Tibial artery (tissue), 4 donors: ENCODE measurements at places on chromosomes 6 and 20.
A peak's percentile ranks its signal among the peaks of the same experiment; 100 is the strongest.

DNA sequence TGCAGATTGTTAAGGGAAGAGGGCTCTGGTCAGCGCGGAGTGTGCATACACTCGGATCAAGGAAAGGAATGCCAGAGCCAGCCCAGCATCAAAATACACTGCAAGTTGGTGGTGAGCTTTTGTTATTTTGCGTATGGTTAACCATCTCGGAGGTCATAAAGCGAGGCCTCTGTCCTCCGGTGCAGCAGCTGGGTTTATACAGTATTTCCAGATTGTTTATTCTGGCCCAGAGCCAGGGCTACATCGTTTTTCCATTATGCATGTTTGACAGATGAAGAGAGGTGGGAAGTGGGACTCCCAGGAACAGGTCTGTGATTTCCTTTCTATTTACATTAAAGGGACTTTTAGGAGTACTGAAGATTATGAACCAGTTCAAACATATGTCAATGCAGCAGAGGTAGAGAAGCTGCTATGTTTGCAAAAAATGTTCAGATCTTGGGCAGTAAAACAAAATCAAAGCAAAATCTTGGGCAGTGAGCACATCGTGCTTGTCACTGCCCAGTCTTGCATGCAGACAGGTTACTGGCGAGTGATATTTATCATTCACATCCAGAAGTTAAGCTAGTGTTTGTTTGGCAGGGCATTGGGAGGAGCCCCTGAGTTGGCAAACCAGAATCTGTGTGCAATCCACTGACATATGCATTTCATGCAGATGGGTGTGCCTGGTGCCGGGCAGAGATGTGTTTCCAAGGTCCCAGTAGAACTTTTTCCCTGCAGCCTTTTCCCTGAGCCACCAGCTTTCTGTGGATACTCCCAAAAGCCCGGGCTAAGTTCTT is 256.3 kb upstream of the TAB2 start:
- DNase-seq, result no peak

- DNase-seq, result no peak
Observed at GRCh38 chr20:35292504-35293285, 470 bp upstream of the FAM83C start.

- no peak for DNase-seq
Observed at GRCh38 chr6:3522561-3523260, 65.9 kb upstream of the SLC22A23 start.

- peak; percentile 89 for DNase-seq
Observed at GRCh38 chr6:139539852-139540251, 165.4 kb upstream of the CITED2 start.

DNA sequence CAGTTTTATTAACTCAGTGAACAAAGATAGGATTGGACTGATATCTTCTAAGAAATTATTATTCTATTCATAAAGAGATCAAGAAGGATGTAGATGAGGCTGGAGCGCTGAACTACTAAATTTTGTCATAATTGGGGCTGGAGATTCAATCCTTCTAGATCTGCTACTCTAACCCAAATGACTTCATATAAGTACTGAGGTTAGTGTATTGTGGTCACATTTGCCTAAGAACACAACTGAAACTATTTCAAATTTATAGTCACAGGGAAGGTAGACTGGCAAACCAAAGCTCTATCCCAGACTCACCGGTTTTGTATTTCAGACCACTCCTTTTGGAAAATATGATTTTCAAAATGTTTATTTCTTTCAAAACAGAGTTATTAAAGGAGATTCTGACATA is 96.7 kb downstream of the BMP5 start:
- no peak for DNase-seq

DNA sequence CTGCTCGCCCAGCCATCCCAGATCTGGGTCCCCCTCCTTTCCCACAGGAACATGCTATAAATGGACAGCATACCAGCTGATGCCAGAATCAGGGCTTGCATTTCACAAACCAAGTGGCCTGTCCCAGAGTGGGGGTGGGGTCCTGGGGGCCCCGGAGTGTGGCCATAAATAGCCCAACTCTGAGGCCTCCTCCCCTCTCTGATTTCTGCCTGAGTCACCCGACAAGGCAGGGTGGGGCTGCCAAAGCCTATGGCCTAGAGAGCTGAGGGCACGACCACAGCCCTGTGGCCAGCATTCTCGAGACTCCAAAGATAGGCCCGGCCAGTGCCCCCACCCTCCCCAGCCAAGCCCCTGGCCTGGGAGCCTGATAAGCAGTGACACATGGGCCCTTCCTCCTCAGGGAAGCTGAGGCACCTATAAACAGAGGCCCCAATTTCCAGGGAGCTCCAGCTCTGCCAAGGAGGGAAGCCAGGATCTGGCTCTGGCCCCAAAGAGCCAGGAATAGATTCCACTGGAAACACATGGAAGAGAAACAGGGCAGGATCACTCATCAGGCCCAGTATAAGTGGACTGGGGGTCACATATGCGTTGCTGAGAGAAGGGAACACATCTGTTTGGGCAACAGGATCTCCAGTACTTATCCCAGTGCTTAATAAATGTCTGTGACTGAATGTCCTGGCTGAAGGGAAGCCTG is 20.3 kb downstream of the SNTA1 start:
- peak; percentile 97 for DNase-seq

- no peak for DNase-seq
Observed at GRCh38 chr6:74870403-74870802, 335.4 kb downstream of the COL12A1 start.

- no peak for DNase-seq
Observed at GRCh38 chr6:119328254-119328653, 21.3 kb downstream of the MAN1A1 start.

DNA sequence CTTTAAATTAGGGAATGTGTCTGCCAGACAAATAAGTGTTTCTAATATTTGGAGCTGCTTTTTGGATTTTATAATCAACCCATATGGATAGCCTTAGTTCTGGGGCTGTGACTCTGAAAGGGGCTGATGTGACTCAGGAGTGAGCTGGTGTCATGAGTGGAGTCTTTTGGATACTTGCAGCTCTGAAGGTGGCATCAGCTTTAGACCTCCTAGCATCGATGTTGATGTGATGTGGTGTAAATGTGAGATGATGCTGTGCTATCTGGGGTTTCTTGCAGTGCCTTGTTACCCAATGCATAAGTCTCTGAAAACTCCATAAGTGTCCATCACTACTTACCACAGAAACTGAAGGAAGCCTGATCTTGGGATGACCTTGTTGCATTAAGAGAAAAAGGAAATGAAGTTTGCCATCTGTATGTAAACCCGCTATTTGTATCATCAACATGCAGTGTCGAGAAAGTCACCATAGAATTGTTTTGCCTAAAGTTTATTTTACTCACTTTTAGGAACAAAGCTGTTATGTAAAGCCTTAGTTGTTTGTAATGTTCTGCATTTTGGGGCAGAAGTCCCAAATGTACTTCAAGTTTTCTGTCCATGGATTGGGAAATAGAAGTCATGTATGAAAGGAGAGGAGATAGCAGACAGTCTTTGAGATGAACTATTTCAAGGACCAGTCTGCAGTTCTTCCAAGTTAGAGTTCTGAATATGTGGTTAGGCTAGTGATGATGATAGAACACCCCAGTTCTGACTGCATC is 8.0 kb downstream of the FOXO3 start:
- DNase-seq, result no peak
